Right lobe of liver (tissue), 6 donors: ENCODE measurements at places on chromosomes 6 and 20. TPM values are rescaled to one million over a fixed set of nuclear protein-coding genes. Genes with fewer than 3 reads are reported as not detected.

Gene PXMP4
- 15.1 TPM for total RNA-seq

Gene WFDC2
- total RNA-seq = 2.4 TPM

Gene CDK5RAP1
- total RNA-seq = 14.4 TPM

DNA sequence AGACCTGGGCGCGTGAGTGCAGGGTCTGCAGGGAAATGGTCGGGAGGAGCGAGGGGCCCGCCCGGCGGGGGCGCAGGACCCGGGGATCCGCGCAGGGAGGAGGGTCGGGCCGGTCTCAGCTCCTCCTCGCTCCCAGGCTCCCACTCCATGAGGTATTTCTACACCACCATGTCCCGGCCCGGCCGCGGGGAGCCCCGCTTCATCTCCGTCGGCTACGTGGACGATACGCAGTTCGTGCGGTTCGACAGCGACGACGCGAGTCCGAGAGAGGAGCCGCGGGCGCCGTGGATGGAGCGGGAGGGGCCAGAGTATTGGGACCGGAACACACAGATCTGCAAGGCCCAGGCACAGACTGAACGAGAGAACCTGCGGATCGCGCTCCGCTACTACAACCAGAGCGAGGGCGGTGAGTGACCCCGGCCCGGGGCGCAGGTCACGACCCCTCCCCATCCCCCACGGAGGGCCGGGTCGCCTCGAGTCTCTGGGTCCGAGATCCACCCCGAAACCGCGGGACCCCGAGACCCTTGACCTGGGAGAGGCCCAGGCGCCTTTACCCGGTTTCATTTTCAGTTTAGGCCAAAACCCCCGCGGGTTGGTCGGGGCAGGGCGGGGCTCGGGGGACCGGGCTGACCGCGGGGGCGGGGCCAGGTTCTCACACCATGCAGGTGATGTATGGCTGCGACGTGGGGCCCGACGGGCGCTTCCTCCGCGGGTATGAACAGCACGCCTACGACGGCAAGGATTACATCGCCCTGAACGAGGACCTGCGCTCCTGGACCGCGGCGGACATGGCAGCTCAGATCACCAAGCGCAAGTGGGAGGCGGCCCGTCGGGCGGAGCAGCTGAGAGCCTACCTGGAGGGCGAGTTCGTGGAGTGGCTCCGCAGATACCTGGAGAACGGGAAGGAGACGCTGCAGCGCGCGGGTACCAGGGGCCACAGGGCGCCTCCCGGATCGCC is 54.2 kb upstream of the HLA-A start:
- peak overlapping the region; percentile 91 for H3K27ac ChIP-seq
- H3K27me3 ChIP-seq = no peaks in the 10 kb centered on the region
- H3K36me3 ChIP-seq = no peaks in the 10 kb centered on the region
- peak; percentile 70 for DNase-seq

GRCh38 chr6:99132026-99132635 is 184.4 kb upstream of the FBXL4 start:
- H3K4me3 ChIP-seq = no peak overlapping the region
- no peaks in the 10 kb centered on the region for H3K27me3 ChIP-seq

GRCh38 chr20:5667705-5668528 is 82.3 kb upstream of the SHLD1 start:
- H3K27ac ChIP-seq = no peak overlapping the region
- no peaks in the 10 kb centered on the region for H3K4me1 ChIP-seq
- H3K27me3 ChIP-seq = no peaks in the 10 kb centered on the region
- DNase-seq = no peak

GRCh38 chr6:75348882-75349261 is 64.3 kb upstream of the TMEM30A start:
- DNase-seq = no peak
- no peak overlapping the region for H3K27ac ChIP-seq
- H3K36me3 ChIP-seq = no peaks in the 10 kb centered on the region
- no peaks in the 10 kb centered on the region for H3K27me3 ChIP-seq

DNA sequence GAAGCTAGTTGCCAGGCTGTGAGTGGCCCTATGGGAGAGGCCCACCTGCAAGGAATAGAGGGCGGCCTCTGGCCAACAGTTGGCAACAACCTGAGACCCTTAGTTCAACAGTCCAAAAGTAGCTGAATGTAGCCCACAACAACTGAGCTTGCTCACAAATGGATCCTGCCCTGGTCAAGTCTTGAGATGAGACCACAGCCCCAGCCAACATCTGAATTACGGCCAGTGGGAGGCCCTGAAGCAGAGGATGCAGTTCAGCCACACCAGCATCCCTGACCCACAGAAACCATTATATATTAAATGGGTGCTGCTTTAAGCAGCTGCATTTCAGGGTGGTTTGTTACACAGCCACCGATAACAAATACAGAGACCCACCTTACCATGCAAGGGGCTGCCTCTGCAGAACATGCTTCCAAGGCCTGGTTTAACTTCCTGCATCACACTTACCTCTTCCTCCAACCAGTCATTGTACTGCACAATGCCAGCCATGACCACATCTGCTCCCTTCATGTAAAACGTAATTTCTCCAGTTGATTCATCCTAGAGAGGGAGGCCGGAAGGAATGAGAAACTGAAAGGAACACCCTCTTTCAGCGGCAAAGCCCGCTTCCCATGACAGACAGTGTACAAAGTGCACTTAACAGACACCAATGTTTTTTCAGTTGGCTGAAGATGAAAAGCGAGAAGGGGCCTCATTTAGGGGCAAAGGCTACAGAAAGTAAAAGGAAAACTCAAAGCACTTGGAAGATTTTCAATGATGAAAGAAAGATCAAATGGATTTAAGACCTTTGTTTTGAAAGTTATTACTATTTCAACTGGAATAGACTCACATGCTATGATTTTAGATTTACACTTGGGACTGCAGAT is 86.2 kb upstream of the NFATC2 start:
- DNase-seq = no peak
- no peak overlapping the region for H3K4me3 ChIP-seq
- no peak overlapping the region for H3K27ac ChIP-seq
- no peaks in the 10 kb centered on the region for H3K36me3 ChIP-seq
- H3K27me3 ChIP-seq = no peaks in the 10 kb centered on the region

- H3K4me1 ChIP-seq = peaks cover 18% of the 10 kb centered on the region
- no peaks in the 10 kb centered on the region for H3K27me3 ChIP-seq
- no peaks in the 10 kb centered on the region for H3K36me3 ChIP-seq
- H3K4me3 ChIP-seq = no peak overlapping the region
- H3K27ac ChIP-seq = no peak overlapping the region
Measured at GRCh38 chr20:47490795-47491194, 10.9 kb upstream of the NCOA3 start.

GRCh38 chr6:24006254-24006653 is 119.8 kb upstream of the NRSN1 start:
- H3K36me3 ChIP-seq = no peaks in the 10 kb centered on the region
- no peak overlapping the region for H3K27ac ChIP-seq
- H3K4me1 ChIP-seq = no peaks in the 10 kb centered on the region

DNA sequence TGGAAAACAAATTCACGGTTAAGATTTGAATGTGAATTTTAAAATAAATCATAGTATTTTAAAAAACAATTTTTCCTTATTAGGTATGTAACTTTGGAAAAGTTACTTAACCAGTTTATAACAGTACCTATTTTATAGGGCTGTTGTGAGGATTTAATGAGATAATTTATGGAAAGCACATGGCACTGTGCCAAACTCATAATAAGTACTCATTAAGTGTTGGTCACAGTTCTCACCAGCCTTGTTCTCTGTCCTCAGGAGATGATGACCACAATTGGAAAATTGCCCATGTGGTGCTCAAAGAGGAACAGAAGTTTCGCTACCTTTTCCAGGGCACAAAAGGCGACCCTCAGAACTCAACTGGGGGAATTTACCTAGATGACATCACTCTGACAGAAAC is 39.6 kb downstream of the MEP1A start:
- DNase-seq = no peak
- no peaks in the 10 kb centered on the region for H3K27me3 ChIP-seq
- H3K4me1 ChIP-seq = no peaks in the 10 kb centered on the region
- no peaks in the 10 kb centered on the region for H3K36me3 ChIP-seq
- no peak overlapping the region for H3K4me3 ChIP-seq
